Cardiac septum (tissue), 1 donor: ENCODE measurements at places on chromosomes 11 and 22. TPM values are rescaled to one million over a fixed set of nuclear protein-coding genes. Genes with fewer than 3 reads are reported as not detected.
A peak's percentile ranks its signal among the peaks of the same experiment; 100 is the strongest.

Gene CST6
- total RNA-seq = 1.5 TPM

Gene CCDC73
- total RNA-seq = not detected

DNA sequence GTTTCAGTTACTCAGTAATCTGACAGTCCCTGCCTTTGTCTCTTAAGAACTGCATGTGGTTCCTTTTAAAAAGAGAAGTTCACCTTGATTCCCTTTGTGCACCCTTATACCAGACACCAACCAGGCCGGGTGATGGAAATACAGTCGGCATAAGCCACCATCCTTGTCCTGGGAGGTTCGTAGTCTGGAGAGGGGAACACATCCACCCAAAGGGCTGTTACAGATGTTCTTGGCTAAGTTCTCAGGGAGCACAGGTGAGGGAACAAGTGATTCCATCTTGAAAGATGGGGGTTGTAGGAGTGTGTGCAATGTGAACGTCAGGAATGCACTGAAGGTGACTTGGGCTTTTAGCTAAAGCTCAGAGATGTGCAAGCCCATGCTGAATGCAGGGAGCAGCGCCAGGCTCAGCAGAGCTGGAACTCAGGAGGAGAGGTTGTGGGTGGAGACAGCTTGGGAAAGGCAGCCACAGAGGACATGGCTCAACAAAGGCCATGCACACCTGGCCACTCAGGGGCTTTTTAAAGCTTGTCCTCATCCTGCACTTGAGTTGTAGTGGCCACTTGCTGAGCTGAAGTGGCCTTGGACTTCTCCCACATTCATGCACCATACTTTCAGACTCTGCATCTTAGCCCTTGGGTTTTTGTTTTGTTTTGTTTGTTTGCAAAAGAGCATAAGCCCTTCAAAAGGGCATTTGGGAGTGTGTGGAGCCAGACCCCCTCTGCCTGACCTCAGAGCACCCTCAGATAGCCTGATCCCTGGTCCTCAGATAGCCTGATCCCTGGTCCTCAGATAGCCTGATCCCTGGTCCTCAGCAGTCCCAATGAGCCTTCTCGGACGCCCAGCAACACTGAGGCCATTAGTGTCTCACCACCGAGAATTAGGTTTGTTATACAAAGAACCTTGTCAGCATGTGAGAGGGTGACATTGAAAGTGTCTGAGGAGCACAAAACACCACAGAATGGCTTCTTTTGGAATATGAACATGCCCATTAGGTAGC is 12.7 kb upstream of the TMA7B start:
- DNase-seq = no peak

GRCh38 chr11:33674035-33674814 is 26.4 kb downstream of the C11orf91 start:
- no peak for DNase-seq

- no peak for DNase-seq
Observed at GRCh38 chr11:58786693-58787092, 55.0 kb upstream of the GLYAT start.

- DNase-seq = peak; percentile 69
Observed at GRCh38 chr11:69229511-69229910, 64.4 kb upstream of the MYEOV start.

Gene MMP12
- not detected for total RNA-seq

- no peak for DNase-seq
Observed at GRCh38 chr22:45966895-45967365, 10.0 kb downstream of the WNT7B start.

DNA sequence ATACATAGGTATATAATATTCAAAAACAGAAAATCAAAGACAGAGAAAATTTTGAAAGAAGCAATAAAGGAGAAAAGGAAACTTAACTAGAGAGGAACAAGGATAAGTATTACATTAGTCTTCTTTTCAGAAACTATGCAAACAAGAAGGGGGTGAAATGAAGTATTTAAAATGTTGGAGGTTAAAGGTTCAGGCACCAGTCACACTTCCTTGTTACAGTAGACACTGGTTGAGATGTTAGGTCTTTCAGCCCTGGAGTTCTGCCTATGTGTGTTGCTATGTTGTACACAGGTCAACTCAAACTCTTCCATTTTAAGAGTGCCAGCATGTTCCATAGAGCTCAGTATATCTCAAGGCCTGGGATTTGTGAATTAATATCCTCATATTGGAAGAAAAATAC is 6.0 kb upstream of the MS4A4A start:
- DNase-seq = no peak

Gene DDI1
- total RNA-seq = not detected

GRCh38 chr11:102347462-102348370 is 702 bp downstream of the BIRC2 start:
- DNase-seq = no peak

Gene OR2D2
- not detected for total RNA-seq

DNA sequence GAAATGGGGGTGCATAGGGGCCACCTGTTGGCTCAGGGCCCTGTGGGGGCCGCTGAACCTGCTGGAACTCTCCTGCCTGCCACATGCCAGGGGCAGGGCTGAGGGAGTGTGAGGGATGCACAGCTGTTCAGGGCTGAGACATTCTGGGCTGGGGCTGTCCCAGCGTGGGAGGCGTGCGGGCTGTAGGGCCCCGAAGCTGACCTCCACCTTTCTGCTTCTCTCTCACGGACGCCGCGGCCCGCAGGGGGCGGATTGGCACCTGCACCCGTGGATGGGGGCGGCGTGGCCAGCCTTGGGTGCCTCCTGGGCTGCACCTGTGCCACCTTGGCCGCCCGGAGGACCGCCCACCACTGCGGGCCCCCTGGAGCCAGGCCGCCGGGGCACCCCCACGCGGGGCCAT is 4.1 kb downstream of the CCDC188 start:
- DNase-seq = no peak
